ENCODE measurements at places on chromosomes 1 and 21.

DNA sequence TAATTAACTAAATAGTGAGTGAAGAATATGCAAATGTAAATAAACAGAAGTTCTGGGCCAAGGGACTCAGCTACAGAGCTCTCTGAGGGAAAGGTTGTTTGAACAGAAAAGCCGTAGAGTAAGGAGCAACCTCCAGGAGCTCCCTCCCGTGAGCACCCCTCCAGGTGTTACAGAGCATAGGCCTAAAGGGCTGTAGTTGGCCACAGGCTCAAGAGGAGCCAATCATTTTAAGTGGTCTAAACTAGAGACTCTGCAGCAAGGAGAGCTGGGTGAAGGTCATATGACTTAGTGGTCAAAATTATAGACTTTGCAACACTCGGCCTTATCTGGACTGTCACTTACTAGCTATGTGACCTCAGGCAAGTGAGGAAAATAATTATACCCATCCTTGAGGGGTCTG, 19.1 kb upstream of the RXRG start:
- DNase-seq, result no peak

DNA sequence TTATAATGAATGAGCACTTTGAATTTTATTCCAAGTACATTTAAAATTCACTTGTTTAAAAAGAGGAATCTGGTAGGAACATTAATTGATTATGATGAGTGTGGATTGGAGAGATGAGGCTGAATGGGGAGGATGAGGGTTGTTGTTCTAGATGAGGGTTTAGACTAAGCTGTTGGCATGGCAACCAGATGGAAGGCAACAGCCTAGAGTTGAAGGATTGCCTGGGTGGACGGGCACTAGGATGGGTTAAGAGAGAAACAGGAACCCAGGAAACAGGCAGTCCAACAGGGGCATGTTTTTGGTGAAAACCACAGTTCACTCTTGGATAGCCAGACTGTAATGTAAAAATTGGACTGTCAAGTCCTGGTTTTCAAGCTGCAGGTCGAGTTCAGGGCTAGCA, 125.5 kb downstream of the CHRM3 start:
- DNase-seq, result no peak

DNA sequence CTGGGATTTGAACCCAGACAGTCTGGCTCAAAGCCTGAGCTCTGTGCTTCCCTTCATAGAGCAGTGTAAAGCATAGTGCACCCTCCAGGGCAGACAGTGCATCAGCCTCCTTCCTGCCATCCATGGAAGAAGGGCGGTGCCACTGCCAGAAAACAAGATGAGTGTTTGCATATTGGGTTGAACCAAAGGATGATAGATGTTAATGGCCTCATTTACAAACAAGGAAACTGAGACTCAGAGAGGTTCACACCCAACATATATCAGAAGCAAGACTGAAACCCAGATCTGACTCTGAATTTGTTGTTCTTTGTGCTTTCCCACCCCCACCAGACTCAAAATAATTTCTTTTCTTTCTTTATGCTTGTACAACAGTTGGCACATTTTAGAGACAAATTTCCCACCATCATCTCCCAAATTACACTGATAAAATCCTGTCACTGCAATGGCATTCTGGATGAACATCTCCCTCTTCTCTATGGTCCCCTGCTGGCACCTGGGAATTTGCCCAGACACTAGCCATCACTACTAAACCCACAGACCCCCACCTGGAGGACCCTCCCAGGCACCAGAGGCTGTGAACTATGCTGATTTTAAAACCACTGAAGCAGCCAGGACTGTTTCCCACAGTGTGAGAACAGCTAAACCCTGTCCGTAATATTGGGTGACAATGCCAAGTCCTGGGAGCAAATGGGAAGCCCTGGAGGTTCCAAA, 45.4 kb upstream of the MPZL1 start:
- DNase-seq, result no peak

DNA sequence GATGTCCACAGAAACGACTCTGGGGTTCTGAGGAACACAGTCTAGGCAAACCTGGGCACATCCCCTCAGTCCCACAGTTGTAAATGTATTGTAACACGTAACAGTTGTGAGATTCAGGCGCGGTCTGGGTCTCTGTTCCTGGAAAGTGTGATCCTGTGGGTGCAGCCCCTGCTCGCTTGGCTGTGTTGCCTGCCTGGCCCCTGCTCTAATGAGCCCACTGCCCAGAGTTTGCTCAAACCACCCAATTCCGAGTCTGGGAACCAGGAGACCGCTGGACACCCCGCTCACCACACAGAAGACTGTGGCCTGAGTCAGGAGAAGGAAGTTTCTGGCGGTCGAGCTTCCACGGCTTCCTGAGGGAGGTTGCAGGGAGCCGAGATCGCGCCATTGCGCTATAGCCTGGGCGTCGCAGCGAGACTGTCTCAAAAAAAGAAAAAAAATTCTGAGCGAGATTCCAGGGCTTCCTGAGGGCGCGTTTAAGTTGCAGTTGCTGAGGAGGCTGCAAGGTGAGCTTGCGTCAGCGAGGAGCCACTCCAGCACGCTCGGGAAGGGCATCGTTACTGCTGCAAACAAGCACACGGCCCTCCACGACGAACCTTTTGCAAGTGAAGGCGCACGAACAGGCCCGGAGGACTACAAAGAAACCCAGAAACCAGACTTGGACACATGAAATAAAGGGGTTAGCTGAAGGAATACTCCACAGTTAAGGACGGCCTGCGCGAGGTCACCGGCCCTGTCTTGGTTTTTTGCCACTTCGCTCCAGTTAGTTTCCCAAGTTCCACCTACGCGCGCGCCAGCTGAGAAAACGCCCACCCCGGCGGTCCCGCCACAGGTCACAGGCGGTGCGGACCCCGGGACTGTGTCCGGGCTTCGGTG, 1.1 kb downstream of the C21orf58 start:
- no peak for DNase-seq

GRCh38 chr1:32725615-32725982, 23.0 kb upstream of the SYNC start:
- DNase-seq, result no peak

- DNase-seq, result no peak
These were observed 49.1 kb downstream of the ATP2B4 start for GRCh38 chr1:203675596-203676347.

- peak; percentile 63 for DNase-seq
These were observed 43.0 kb downstream of the GALNT2 start for GRCh38 chr1:230109895-230110667.

- DNase-seq, result no peak
These were observed 89.6 kb upstream of the CD34 start for GRCh38 chr1:208000504-208000903.

GRCh38 chr1:211975152-211975941, 60.0 kb downstream of the INTS7 start:
- no peak for DNase-seq
